ENCODE measurements at places on chromosomes 6 and 20.

DNA sequence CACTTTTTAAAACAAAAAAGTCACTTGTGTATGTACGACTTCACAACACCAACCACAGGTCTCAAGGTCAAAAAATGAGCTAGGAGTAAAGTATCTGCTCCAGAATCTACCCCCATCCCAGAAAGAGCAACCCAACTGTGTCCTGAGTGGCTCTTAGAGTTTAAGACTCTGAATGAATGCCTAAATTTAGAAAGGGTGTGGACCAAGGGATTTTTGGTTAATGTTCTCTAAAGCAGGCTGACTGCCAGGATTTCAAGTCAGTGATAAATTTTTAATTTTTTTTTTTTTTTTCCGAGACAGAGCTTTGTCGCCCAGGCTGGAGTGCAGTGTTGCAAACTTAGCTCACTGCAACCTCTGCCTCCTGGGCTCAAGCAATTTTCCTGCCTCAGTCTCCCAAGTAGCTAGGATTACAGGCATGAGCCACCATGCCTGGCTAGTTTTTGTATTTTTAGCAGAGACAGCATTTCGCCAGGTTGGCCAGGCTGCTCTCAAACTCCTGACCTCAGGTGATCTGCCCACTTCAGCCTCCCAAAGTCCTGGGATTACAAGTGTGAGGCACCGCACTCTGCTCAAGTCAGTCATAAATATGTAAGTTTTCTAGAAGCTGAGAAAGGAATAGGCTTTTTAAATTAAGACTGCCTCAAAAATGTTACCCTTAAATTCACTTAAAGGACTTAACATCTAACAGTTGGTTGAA is 20.2 kb downstream of the STAU1 start:
- no peak for DNase-seq

DNA sequence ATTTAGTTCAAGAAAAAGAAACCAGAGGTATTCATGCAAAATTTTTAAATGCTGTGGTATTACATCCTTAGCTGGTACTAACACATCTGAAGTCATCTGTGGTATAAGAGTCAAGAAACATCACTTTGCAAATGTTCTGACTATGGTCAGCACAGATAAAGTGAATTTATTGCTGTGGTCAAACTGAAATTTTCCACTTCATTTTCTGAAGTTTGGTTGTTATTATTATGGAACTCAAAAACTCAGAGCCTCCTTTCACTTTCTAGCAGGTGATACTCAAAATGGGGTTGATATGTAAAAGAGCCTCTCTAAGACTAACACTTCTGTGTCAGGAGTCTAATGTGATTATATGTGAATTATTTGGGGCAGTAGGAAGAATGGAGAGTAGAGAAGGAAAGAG is 257.8 kb downstream of the RNGTT start:
- DNase-seq = no peak

- no peak for DNase-seq
Measured at GRCh38 chr6:134309983-134310605, 7.8 kb downstream of the SGK1 start.

GRCh38 chr6:161747506-161747905 is 473.6 kb upstream of the AGPAT4 start:
- DNase-seq = no peak

DNA sequence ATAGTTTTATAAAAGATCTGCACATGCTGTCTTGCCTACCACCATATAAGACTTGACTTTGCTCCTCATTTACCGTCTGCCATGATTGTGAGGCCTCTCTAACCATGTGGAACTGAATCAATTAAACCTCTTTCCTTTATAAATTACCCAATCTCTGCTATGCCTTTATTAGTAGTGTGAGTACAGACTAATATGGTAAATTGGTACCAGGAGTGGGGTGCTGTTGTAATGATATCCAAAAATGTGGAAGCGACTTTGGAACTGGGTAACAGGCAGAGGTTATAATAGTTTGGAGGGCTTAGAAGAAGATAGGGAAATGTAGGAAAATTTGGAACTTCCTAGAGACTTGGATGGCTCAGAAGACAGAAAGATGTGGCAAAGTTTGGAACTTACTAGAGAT is 64.2 kb upstream of the TFAP2D start:
- no peak for DNase-seq

DNA sequence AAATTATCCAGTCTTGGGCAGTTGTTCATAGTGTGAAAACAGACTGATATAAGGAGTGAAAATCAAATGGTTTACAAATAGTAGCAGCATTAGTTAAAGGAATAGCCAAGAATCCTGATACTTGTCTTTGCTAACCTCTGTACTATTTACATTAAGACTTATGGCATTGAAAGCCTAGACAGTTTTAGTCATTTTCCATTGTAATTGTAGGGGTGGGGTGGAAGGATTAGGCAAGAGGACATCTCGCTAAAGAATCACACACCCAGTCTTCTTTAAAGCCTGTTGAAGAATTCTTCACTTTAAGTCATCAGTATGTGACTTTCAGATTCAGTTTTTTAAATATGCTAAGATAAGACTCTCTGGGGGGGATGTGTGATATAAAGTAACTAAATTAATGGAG is 207.5 kb upstream of the PHACTR1 start:
- DNase-seq = no peak

- no peak for DNase-seq
Measured at GRCh38 chr6:168216751-168217191, 102.8 kb downstream of the DACT2 start.

- no peak for DNase-seq
Measured at GRCh38 chr6:148682990-148683389, 63.8 kb upstream of the UST start.

- DNase-seq = no peak
Measured at GRCh38 chr6:17768881-17769280, 62.2 kb upstream of the NUP153 start.

All from esophagus squamous epithelium (tissue), 5 donors.